Activated T-cell treated with anti-CD3 and anti-CD28 coated beads, Interleukin-2, amount 50 U/mL, for 48 hours (primary cell): ENCODE measurements at places on chromosomes 2 and 18.

GRCh38 chr18:44958455-44958854 is 277.8 kb downstream of the SETBP1 start:
- no peak for DNase-seq

- no peak for DNase-seq
Observed at GRCh38 chr2:83191316-83191715, 1267.8 kb downstream of the SUCLG1 start.

DNA sequence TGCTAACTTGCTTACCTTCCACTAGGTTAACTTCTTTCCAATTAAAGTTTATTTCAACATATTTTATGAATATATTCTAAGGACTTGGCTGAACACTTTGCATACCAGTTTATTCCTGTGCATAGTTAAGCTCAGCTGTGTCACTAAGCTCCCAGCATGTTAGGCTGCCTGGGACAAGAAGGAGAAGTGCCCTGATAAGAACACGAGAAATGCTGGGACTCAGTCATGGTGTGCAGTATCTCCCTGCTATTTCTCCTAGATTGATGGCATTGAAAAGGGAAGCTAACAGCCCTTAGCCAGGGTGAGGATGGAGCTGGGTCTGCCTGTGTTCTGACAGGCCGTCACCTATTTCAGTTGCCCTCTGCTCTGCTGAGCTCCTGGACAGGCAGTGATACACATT is 164.3 kb downstream of the TRABD2A start:
- DNase-seq: no peak

GRCh38 chr18:55584201-55584600 is 3.8 kb downstream of the TCF4 start:
- DNase-seq: no peak

DNA sequence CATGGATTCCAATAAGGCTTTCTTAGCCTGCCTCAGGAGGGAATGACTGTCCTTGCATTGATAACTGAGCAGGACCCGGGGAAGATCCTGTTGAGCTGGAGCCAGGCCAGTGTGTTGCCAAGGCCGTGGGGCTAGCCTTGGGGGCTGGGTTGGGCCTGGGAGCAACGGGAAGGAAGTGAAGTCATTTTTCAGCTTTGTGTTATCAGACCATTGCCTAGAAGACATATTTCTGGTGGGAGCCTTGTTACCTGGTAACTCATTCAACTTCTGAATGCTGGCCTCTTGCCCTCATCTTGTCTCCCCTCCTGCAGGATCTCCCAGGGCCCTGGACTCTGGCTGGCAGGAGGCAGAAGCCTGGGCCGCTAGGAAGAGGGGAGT is 92.7 kb upstream of the MGAT5 start:
- DNase-seq: no peak

GRCh38 chr2:144836635-144837350 is 316.9 kb upstream of the ZEB2 start:
- no peak for DNase-seq

- DNase-seq: no peak
Observed at GRCh38 chr2:231057590-231057989, 923 bp downstream of the PSMD1 start.

DNA sequence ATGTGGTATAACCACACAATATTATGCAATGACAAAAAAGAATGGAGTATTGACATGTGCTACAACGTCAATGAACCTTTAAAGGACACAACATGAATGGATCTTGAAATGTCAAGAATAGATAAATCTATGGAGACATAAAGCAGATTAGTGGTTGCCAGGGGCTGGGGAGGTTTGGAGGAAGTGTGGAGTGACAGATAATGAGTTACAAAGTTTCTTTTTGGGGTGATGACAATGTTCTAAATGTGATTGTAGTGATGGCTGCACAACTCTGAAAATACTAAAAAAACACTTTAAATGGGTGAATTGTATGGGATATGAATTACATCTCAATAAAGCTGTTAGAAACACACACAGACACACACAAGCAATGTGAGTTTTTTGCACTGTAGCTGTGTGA is 37.4 kb upstream of the C1D start:
- DNase-seq: no peak

- DNase-seq: no peak
Observed at GRCh38 chr2:6967301-6967700, 50.1 kb downstream of the RNF144A start.

DNA sequence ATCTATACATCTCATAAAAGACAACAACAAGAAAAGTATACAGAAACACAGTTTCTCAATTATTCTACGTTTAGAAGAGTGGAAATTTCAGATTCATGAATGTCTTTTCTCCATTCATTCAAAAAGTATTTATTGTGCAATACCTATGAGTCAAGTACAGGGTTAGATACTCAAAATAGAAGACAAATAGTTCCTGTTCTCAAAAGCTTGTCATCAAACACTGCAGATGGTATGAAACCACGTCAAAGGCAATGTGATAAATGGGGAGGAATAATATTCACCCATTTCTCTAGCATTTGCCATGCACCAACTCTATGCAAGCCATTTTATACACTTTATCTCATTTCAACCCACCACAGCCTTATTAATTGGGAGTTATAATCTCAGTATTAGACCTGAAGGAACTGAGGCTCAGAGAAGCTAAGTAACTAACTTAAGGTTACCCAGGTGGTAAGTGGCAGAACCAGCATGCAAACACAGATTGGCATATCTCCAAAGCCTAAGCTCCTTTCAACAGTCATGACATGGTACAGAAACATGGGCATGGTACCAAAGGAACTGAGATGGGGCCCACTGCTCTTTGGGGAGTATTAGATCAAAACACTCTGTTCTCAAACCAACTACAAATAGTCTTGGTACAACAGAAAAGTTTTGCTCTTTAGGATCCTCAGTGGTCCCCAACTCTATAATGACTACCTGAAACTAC is 67.2 kb upstream of the NPAS2 start:
- DNase-seq: no peak

- DNase-seq: no peak
Observed at GRCh38 chr2:151032741-151033191, 228.9 kb downstream of the RBM43 start.

DNA sequence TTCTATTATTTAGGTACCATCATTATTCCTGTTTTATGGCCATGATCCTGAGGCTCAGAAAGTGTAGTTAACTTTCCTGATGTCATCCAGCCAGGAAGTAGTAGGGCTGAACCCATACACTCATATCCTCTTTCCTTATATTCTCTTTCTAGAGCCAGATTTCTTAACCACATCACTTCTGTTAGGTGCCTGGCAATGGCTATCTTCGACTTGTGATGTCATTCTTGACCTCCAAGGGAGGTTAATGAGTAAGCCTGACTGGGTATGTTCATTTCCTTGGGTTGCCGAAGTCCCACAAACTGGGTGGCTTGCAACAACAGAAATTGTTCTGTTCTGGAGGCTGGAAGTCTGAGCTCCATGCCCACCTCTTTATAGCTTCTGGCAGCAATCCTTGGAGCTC is 43.4 kb downstream of the ITGB6 start:
- DNase-seq: no peak

GRCh38 chr2:5690286-5690685 is 1.9 kb upstream of the SOX11 start:
- no peak for DNase-seq

- no peak for DNase-seq
Observed at GRCh38 chr18:10340821-10341220, 113.6 kb upstream of the APCDD1 start.

- DNase-seq: no peak
Observed at GRCh38 chr2:43634604-43635306, 2.3 kb upstream of the PLEKHH2 start.

DNA sequence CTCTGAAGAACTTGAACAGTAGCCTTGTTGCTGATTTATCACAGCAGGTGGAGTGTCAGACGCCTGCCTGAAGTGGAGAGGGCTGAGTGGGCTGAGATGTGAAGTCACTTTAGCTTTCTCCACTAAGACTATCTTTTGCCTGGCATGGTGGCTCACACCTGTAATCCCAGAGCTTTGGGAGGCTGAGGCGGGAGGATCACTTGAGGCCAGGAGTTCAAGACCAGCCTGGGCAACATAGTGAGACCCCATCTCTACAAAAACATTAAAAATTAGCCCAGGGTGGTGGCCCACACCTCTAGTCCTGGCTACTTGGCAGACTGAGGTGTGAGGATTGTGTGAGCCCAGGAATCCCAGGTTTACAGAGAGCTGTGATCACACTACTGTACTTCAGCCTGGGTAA is 60.6 kb upstream of the TTC39C start:
- no peak for DNase-seq

DNA sequence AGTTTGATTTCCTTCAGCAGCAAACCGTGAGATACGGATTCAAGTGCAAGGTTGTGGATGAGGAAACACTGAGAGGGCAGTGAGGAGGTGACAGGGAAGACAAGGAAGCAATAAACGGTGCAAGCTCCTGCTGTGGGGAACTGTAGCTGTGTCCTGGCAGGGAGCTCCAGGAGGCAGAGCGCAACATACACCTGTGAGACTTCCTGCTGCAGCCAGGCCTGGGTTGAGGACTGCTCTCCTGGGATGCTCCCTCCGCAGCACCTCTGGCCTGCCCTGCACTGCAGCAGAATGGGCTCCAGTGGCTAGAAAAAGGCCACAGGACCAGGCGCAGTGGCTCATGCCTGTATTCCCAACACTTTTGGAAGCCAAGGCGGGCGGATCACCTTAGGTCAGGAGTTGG is 85.5 kb downstream of the MRO start:
- DNase-seq: no peak

DNA sequence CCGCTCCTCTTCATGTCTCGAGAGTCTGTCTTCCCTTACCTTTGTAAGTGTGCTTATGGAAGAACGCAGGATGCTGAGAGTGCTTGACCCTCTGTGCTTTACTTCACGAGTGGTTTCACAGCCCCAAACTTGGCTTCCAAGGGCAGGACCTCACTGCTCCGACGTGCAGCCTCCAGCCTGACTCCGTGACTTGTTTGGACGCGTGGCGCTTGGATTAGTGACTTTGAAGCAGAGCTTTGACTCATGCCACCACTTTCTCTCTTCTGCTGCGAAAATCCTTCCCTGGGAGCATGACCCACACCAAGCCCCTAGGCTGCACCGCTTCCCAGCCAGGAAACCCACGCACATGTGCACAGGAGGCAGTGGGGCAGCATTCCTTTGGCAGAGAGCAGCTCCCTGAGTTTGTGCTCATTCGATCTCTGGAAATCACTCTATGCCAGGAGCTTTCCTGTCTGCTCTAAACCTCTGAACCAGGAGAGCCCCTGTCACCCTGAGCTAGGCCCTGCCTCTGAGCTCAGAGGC is 207.8 kb upstream of the HS6ST1 start:
- DNase-seq: no peak

- no peak for DNase-seq
Observed at GRCh38 chr18:44521668-44522022, 159.0 kb upstream of the SETBP1 start.

GRCh38 chr2:191926671-191927070 is 79.8 kb upstream of the CAVIN2 start:
- DNase-seq: no peak

DNA sequence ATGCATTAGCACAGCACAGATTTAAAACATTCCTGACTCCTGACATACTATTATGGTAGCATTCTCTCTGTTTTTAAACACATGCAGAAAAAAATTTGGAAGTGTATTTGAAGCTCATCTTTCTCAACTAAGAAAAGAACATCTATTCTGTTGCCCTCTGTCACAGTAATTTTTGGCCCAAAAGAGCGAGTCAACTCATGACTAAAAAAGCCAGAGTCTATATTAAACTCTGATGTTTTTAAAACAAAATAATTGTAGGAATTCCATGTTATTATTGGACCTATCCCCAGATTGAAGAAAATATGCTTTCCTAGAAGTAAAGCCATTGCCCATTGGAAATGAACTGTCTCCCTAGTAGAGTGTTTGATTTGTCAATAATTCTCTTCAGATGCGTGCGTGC is 96.7 kb downstream of the CRIM1 start:
- DNase-seq: no peak

DNA sequence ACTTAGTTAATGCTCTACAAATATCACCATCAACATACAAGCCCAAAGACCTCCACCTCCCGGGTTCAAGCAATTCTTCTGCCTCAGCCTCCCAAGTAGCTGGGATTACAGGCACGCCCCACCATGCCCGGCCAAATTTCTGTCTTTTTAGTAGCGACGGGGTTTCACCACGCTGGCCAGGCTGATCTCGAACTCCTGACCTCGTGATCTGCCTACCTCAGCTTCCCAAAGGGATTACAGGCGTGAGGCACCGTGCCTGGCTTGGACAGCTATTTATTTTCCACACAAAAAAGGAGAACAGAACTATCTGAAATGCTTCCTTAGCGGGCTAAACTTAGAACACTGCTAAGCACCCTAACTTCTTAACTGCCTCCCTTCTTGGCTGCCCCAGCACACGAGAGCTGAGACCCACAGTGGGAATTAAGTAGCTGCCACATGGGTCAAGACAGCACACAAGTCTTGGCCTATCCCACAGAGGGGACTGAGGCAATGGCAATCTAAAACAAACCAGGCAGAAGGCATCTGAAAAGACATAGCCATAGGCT is 24.8 kb downstream of the CYTIP start:
- DNase-seq: no peak

- DNase-seq: no peak
Observed at GRCh38 chr18:73597832-73598615, 549.6 kb downstream of the FBXO15 start.
